Mesenchymal stem cell (in vitro differentiated cells and primary cell): ENCODE measurements at places on chromosomes 5 and 9.

DNA sequence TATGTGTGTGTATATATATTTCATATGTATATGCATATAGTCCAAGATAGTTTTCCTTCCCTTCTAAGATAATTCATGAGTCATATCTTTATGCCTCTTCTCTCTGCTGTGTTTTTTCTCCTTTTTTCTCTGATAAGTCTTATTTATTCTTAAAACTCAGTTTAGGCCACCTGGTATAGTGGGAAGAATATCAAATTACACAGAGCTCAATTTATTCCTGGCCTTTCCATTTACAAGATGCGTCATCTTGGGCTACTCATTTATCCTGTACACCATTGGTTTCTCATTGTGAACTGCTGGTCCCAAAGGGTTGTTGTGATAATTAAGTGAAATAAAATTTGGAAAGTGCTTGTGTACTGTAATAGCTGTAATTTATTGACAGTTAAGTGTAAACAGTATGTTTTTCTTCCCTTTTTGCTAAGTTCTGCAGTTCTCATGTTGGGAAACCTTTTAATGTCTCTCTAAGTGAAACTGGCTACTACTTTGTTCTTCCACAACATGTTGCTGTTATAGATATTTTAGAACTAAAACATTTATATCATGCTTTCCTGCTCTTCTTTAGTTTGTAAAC lies 19.4 kb downstream of the CCDC171 start:
- H3K27me3 ChIP-seq = no peaks in the 10 kb centered on the region
- H3K27ac ChIP-seq = no peak overlapping the region
- H3K36me3 ChIP-seq = no peaks in the 10 kb centered on the region
- H3K4me3 ChIP-seq = no peak overlapping the region

- peaks cover 13% of the 10 kb centered on the region for H3K27me3 ChIP-seq
- DNase-seq = no peak
- H3K4me3 ChIP-seq = no peak overlapping the region
- no peak overlapping the region for H3K27ac ChIP-seq
- no peaks in the 10 kb centered on the region for H3K36me3 ChIP-seq
Measured at GRCh38 chr9:89845862-89846261, 241.1 kb downstream of the GADD45G start.

GRCh38 chr5:100575815-100576214 lies 40.6 kb downstream of the FAM174A start:
- no peaks in the 10 kb centered on the region for H3K36me3 ChIP-seq
- H3K4me3 ChIP-seq = no peak overlapping the region
- no peak for DNase-seq
- no peak overlapping the region for H3K27ac ChIP-seq
- no peaks in the 10 kb centered on the region for H3K27me3 ChIP-seq

DNA sequence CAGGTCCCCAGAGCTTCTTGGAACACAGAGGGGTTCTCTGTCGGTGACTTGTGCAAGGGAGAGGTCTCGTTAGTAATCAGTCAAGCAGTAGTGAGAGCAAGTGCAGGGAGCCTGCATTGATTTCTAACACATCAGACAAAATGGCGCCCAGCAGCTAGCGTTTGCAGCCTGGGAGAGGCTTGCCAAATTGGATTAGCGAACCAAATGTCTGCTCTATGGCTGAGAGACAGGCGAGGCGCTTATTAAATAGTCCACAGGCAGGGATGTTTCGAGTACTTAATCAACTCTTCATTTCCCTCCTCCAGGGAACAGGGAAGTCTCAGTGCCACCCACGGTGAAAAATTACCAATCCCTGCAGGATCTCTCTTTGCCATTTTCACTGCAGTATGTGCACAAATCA lies 131.4 kb upstream of the SHB start:
- peaks cover 3% of the 10 kb centered on the region for H3K4me1 ChIP-seq
- H3K36me3 ChIP-seq = no peaks in the 10 kb centered on the region
- DNase-seq = no peak
- H3K27ac ChIP-seq = no peak overlapping the region
- no peak overlapping the region for H3K4me3 ChIP-seq
- peaks cover 27% of the 10 kb centered on the region for H3K27me3 ChIP-seq

- DNase-seq = no peak
- no peak overlapping the region for H3K4me3 ChIP-seq
- H3K4me1 ChIP-seq = peaks cover 26% of the 10 kb centered on the region
- peaks cover 12% of the 10 kb centered on the region for H3K27me3 ChIP-seq
Measured at GRCh38 chr9:134637696-134638501, 3.7 kb upstream of the COL5A1 start.

- no peaks in the 10 kb centered on the region for H3K36me3 ChIP-seq
- peaks cover 2% of the 10 kb centered on the region for H3K4me1 ChIP-seq
- H3K4me3 ChIP-seq = no peak overlapping the region
- H3K27me3 ChIP-seq = no peaks in the 10 kb centered on the region
- H3K27ac ChIP-seq = no peak overlapping the region
- peak; percentile 72 for DNase-seq
Measured at GRCh38 chr5:149852641-149853330, 91.8 kb downstream of the PDE6A start.

- H3K4me3 ChIP-seq = no peak overlapping the region
- no peaks in the 10 kb centered on the region for H3K27me3 ChIP-seq
- no peaks in the 10 kb centered on the region for H3K36me3 ChIP-seq
- peaks cover 4% of the 10 kb centered on the region for H3K4me1 ChIP-seq
- DNase-seq = no peak
- H3K27ac ChIP-seq = no peak overlapping the region
Measured at GRCh38 chr9:86978922-86979474, 31.7 kb upstream of the GAS1 start.

DNA sequence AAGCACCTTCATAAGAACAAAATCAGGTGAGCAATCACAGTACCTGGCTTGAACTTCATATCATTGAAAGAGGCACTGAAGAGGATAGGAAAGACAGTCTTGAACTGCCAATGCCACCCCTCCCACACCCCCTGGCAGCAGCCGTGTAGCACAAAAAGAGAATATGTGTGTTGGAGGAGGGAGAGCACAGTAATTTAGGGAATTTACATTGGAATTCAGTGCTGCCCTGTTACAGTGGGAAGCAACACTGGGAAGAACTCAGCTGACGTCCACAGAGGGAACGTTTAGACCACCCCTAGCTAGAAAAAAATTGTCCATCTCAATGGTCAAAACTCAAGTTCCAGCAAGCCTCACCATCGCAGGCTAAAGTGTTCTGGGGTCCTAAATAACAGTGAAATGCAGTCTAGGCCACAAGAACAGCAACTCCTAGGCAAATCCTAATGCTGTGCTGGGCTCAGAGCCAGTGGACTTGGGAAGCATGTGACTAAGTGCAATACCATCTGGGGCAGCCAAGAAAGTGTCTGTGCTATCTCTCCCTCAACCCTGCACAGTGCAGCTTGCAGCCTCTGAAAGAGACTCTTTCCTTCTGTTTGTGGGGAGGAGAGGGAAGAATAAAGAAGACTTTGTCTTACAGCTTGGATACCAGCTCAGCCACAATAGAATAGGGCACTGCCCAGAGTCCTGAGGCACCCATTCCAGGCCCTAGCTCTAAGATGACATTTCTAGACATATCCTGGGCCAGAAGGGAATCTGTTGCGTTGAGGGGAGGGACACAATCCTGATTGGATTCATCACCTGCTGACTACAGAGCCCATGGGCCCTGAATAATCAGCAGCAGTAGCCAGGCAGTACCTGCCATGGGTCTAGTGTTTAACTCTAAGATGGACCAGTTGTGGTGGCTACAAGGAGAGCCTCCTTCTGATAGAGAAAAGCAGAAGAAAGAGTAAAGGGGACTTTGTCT lies 62.1 kb upstream of the VLDLR start:
- peak overlapping the region; percentile 50 for H3K27ac ChIP-seq
- no peaks in the 10 kb centered on the region for H3K36me3 ChIP-seq
- peaks cover 2% of the 10 kb centered on the region for H3K4me1 ChIP-seq
- no peak overlapping the region for H3K4me3 ChIP-seq
- H3K27me3 ChIP-seq = no peaks in the 10 kb centered on the region

GRCh38 chr5:67053229-67053628 lies 143.4 kb downstream of the CD180 start:
- H3K4me1 ChIP-seq = no peaks in the 10 kb centered on the region
- H3K27me3 ChIP-seq = no peaks in the 10 kb centered on the region

GRCh38 chr9:72537671-72538070 lies 16.3 kb downstream of the TMC1 start:
- no peak overlapping the region for H3K27ac ChIP-seq
- DNase-seq = no peak
- no peak overlapping the region for H3K4me3 ChIP-seq
- H3K36me3 ChIP-seq = no peaks in the 10 kb centered on the region
- H3K4me1 ChIP-seq = peaks cover 9% of the 10 kb centered on the region
- no peaks in the 10 kb centered on the region for H3K27me3 ChIP-seq

- no peak overlapping the region for H3K27ac ChIP-seq
- DNase-seq = no peak
- H3K36me3 ChIP-seq = no peaks in the 10 kb centered on the region
- H3K4me1 ChIP-seq = no peaks in the 10 kb centered on the region
Measured at GRCh38 chr5:40367255-40367654, 312.5 kb upstream of the PTGER4 start.

- H3K27me3 ChIP-seq = no peaks in the 10 kb centered on the region
- H3K4me1 ChIP-seq = no peaks in the 10 kb centered on the region
- DNase-seq = no peak
- H3K27ac ChIP-seq = no peak overlapping the region
Measured at GRCh38 chr9:104817437-104817836, 53.5 kb downstream of the NIPSNAP3B start.

DNA sequence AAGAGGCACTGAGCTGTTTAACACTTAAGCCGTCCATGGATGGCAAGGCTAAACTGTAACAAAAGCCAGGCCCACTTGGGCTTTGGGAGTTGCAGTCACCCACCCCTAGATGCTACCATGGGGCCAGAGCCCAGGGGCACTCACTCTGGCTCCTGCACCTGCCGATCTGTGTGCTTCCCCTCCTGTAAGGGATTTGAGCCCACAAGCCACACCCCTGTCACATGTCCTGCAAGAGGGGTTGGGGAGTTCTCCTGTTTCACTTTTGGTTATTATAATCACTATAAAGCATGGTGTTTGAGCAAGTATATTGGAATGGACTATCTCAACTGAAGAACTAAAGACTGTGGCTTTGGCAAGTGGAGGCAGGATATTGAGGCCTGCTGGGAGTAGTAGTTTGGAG lies 14.0 kb upstream of the GPR151 start:
- no peaks in the 10 kb centered on the region for H3K27me3 ChIP-seq
- no peak overlapping the region for H3K27ac ChIP-seq
- H3K4me3 ChIP-seq = no peak overlapping the region
- H3K36me3 ChIP-seq = no peaks in the 10 kb centered on the region

- no peak for DNase-seq
- no peak overlapping the region for H3K4me3 ChIP-seq
- no peak overlapping the region for H3K27ac ChIP-seq
- no peaks in the 10 kb centered on the region for H3K36me3 ChIP-seq
Measured at GRCh38 chr5:171010086-171010485, 148.3 kb downstream of the RANBP17 start.

DNA sequence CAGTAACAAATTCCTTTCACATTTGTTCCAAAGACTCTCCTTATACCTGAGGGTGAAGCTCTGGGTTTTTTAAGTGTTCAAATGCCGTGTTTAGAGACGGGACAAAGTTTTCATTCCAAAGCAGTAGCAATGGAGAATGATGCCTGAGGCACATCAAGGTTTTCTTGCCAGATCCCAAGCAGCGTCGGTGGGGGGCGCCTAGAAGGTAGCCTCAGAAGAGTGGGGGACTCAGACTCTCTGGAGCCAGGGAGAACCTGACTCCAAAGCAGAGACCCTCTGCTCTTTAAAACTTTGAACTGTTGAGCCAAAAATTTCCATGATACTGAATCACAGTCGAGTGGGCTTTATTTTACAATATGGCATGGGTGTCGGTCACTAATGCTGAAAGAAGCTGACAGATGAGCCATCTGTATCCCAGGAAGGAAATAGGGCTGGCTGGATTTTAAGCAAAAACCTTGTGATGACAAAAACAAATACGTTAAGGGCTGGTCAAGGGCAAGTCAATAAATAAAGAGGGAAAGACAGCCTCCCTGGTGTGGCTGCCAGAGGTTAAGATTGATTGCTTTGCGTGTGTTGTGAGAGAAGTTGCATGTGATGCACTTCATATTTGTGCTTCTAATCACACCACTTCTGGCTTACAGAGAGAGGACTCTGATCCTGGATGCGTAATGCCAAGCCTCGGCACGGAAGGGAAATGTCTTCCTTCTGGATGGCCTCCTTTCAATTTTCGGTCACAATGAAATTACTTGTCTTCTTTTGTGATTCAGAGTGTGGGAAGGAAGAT lies 161.1 kb upstream of the EFNA5 start:
- no peaks in the 10 kb centered on the region for H3K4me1 ChIP-seq
- no peak overlapping the region for H3K27ac ChIP-seq
- H3K27me3 ChIP-seq = no peaks in the 10 kb centered on the region
- H3K36me3 ChIP-seq = no peaks in the 10 kb centered on the region
- H3K4me3 ChIP-seq = no peak overlapping the region

GRCh38 chr9:93976973-93977372 lies 21.8 kb upstream of the BARX1 start:
- no peak overlapping the region for H3K4me3 ChIP-seq
- no peaks in the 10 kb centered on the region for H3K36me3 ChIP-seq
- no peak for DNase-seq
- H3K27ac ChIP-seq = no peak overlapping the region
